ENCODE measurements at places on chromosomes 4 and X.

DNA sequence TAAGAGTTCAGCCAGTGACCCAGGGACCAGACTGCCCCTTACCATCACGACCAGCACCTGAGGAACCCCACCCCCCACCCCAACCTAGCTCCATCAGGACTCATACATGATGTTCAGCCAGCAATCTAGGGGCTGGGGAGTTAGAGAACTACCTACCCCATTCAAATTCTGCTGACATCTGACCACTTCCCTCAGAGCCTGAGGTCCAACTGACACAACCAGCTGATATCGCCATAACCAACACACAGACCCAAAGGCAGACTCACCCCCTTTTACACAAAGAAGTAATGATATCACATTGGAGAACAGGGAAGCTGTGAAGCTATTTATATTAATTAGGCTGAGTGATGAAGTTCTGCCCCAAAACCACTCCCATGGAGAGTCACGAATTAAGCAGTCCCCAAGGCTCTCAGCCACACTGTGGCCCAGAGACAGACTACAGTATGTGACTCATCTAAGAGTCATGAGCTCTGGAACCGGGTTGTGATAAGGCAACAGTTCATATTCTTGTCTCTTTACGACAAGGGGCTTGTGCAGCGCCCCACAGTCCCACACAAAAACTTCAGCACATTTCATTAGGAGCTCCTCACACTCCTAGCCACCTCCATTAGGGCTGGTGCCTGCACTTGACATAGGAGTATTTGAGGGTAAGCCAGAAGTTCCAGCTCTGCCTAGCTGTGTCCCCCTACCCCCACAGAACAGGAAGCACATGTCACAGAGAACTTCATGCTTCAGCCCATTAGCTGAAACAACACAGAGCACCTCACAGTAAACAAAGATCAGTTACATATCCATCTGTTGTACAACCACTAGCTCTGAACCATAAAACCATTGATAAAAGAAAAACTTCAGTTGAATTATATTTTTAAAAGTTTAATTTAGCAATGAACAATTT, 184.7 kb upstream of the ZCCHC13 start:
- DNase-seq: no peak

- DNase-seq: no peak
Observed at GRCh38 chr4:154364066-154364845, 127.3 kb downstream of the DCHS2 start.

DNA sequence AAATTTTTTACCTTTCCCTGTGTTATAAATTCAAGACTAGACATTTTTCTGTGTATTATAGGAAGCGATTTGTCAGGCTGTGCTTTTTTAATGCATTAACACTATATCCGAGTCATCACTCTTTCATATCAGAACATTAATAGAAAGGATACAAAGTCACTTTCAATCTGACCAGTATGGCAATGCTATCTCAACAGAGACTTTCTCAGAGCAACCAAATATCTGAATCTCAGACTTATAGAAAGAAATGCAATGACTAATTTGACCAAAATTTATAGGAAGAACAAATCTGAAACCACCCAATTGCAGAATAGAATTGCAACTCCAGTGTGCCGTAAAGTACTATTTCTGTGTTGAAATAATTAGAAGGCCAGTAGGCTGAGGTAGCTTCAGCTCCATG, 473 bp upstream of the TKTL2 start:
- DNase-seq: no peak

GRCh38 chr4:168972596-168972995, 37.5 kb downstream of the CBR4 start:
- DNase-seq: no peak

DNA sequence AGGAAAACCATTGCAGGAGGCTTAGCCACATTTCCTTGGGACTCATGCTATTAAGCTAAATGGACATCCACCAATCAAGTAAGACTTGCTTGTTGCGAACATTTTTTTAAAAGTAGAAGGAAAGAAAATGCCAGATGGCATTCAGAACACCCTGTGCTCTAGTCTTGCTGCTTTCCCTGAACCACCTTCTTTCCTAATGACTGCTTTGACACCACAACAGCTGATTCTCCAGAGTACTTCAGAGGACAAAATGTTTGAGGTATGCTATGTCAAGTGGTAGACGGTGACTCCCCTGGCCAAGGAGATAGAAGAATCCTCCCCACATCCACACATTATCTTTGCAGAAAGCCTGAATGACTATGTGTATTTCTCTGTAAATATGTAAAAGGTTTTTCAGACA, 65.4 kb downstream of the ANK2 start:
- DNase-seq: no peak

- DNase-seq: no peak
Observed at GRCh38 chrX:100880368-100880767, 6.2 kb upstream of the NOX1 start.

DNA sequence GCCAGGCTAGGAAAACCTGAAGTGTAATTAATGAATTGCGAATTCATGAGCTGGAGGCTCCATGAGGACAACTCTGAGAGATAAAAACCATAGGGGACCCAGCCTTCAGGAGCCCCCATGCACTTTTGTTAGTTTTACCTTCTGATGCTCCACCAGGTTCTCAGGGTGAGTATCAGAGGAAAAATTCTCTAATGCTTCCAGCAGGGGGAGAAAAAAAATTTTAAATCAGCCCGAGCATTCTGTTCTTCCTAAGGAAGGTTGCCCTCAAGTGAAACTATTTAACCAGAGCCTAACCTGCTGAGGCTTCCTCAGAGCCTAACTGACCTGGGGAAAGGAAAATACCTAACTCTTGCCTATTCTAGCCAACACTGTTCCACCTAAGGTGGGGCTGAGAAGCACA, 552.6 kb downstream of the PPARGC1A start:
- no peak for DNase-seq

DNA sequence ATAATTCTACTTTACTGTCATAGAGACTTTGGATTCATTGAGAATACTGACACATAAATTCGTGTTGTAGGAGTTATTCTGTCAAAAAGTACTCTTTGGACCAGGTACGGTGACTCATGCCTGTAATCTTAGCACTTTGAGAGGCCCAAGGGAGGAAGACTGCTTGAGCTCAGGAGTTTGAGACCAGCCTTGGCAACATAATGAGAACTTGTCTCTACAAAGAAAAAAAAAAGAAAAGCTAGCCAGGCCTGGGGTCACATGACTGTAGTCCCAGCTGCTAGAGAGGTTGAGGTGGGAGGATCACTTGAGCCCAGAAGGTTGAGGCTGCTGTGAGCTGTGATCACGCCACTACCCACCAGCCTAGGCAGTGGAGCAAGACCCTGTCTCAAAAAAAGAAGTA, 54.9 kb downstream of the WDR19 start:
- DNase-seq: no peak

DNA sequence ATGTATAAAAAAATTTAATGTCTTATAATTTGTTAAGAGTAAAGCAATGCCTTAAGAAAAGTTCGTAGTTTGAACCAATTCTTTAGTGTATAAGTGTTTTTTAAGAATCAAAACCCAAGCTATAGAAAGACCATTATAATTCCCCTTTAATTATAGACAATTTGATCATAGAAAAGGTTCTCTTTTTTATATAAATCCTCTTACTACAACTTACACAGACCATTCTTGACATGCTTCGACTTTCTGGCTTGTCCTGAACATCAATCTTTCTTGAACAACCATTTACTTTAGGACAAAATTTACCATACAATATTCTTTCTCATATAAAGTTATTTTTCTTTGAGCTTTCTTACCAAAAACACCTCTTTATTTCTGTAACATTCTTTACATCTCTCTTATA, 330.5 kb upstream of the SPANXN1 start:
- DNase-seq: no peak

- no peak for DNase-seq
Observed at GRCh38 chrX:107706309-107706708, 69.3 kb downstream of the TSC22D3 start.

Measured in neuronal stem cell (in vitro differentiated cells).